ENCODE measurements at places on chromosomes 3 and 15.

- DNase-seq: no peak
Measured at GRCh38 chr3:134087060-134087974, 57.6 kb upstream of the SLCO2A1 start.

DNA sequence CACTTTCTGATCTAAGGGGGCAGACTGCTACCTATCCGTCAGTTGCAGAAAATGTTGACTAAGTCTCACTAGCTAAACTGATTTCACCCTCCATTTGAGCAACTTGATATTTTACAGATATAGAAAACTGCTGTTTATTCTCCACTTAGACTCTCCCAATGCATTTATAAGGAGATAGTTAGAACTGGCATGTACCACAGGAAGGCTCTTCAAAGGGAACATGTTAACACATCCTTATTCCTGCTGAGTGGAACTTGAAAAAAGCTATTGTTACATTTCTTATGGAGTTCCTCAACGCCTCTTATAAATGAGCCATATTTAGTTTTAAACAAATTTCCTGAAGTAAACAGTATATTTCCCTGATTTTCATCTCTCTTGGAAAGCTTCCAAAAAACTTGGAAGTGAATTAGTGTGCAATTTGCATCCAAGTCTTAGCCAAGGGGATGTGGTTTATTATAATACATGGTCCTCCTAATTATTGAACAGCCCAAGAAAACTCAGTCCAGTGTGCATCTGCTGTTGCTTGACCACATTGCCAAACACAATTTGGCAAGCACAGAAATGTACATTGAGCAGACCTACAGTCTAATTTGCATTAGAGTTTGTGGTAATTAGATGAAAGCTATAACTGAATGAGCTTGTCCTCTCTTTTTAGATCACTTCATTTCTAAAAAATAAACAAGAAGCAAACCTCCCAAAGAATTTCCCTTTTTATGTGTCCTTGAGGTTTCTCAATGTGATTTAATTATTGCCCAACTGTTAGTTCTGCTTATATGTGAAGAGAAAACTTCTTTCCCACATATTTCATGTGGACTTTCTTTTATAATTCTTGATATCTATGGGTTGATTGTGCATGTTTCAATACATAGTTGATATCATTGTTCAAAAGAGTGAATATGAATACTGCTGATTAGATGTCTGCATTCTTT, 72.6 kb upstream of the DPH6 start:
- no peak for DNase-seq

GRCh38 chr3:139764936-139765335, 87.2 kb upstream of the NMNAT3 start:
- no peak for DNase-seq

GRCh38 chr3:69408542-69408941, 22.7 kb upstream of the FRMD4B start:
- no peak for DNase-seq

DNA sequence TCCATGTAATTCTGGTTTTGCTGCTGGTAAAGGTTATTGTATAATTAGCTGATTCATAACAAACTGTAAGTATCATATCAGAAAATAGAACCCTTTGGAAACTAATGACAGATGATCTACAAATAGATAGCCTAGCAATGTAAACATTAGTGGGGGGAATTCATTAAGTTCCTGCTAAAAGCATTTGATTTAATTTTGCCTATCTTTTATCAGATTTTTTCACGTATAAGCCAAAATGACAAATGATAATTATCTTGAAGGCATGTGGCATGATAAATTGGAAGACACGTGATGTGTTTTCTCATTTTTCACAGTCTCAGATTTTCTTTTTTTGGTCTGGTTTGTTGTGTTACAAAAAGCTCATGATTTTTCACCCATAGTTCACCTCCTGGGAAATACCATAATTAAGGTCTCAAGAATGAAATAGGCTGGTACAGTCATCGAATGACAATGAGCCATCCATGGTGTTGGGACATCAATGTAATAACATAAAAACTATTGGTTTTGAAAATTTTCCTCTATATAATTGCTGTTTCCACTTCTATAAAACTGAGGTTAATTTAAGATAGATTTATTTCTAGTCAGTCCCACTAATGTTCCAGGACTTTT, 325.9 kb upstream of the TBL1XR1 start:
- DNase-seq: no peak

GRCh38 chr15:99121207-99121606, 16.3 kb downstream of the SYNM start:
- DNase-seq: no peak

DNA sequence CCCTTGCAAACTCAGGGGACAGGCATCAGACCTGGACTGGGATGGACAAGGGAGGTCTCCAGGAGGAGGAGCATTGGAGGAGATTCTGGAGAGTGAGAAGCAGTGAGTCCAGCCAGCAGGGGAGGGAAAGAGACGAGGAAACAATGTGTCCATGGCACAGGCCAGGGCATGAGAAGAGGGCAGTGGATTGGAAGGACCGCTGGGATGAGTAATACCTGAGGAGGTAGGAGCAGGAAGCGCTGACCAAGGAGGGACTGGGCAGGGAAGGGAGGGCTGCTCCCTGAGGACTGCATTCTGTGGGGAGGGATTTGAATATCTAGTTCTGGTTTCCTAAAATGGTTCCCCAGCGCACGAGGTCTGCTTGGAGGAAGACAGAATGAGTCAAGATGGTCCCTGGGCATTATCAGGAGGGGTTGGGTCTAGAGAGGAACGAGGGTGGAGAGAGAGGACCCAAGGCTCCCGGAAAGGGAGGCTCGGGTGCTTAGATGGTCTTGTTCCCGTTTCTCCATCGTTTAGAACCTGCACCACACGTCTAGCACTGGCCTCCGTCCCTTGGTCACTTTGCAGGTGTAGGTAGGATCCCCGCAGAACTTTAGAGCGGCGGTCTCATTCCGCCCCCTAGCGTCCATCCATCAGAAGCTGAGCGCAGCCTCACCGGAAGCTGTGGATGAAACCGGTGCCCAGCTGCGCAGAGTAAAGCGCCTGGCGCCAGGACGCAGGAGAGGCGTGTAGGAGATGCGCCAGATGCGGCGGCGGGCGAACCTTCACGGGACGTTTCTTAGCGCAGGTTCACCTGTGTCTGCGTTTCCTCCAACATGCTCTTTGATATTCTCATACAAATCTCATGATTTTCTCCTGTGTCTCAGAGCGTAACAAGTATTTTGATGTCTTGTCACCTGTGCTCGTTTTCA, 190.7 kb upstream of the NDN start:
- DNase-seq: no peak

GRCh38 chr3:16910207-16910606, 25.5 kb downstream of the PLCL2 start:
- no peak for DNase-seq

DNA sequence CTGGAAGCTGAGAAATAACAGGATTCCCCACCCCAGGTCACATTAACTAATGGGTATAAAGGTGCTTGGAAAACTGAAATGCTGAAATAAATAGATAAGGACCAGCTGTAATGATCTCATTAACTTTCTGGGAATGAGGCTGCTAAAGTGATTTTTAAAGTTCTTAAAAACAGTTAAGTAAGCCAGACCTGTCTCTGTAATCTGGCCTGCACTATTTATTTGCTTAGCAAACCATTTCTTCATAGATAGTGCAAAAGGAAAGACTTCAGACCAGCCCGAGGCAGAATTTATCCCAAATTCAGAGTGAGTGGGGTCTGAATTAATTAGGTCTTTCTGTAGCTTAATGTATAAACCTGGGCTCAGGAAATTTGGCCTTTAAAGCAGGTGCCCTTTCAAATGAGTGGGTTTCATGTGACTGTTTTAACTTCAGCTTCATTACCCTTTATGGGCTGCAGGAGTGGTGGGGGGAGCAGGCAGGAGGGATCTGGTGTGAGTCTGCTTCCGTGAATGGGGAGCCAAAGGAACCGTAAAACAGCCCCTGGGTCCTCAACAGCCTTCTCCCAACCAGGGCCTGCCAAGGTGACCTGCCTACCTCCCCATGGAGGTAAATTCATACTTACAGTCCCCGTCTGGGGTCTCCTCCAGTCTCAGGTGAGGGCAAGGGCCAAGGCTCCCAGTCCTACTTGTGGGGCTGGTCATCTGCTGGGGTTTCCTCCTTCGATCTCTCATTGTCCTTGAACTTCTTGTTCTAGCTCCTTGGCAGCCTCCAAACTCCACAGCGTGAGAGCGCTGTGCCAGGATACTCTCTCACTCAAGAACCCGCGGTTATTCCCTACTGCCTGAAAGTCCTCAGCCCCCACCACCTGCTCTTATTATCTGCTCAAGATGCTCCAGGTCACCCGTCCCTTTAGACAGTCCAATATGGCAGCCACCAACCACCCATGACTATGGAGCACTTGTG, 31.2 kb downstream of the MAGEF1 start:
- no peak for DNase-seq

DNA sequence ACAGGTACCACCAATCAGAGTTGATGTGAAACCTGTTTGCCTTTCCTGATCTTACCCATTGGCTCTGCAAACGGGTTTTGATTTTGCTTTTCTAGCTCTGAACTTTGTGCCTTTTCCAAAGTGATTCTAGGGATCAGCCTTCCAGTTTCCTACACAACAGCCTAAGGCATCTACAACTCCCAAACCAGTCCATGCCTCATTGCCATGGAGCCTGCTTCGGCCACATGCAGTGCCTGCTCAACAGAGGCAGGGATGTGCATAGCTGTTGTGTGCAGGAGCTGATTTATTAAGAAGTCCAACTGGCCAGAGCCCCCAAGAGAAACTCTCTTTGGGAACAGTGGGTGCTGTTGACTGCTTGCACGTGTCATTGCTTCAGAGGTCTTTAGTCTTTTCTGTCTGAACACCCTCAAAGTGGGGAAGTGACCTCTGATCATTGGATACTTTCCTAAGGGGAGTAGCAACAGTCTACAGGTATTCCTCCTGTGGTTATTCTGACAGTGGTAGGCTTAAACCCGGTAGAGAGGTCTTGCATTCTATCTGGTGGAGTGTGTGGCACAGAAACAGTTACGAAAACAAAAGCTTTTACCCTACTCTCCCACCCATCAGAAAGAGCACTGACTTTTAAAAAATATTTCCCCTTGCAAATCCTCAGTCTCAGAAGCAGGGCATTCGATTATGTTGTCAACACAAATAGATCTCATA, 36.6 kb upstream of the THSD4 start:
- no peak for DNase-seq

DNA sequence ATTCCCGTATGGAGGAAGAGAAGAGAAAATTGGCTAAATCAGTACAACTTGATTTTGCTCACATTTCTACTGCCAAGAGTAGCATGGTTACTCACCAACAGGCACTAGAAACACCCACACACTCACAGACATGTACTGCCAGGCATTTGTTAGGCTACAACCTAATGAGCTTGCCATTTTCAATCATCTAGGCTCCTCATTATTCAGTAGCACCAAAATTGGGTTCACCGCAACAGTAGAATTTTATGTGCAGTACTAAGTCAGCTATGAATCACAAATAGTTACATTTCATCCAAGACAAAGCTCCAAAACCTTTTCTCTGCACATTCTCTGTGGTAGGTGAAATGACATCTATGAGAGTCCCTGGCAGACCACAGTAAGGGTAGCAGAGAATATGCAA, 15.0 kb upstream of the THUMPD3 start:
- DNase-seq: no peak

- no peak for DNase-seq
Measured at GRCh38 chr3:10600296-10600714, 94.9 kb upstream of the ATP2B2 start.

DNA sequence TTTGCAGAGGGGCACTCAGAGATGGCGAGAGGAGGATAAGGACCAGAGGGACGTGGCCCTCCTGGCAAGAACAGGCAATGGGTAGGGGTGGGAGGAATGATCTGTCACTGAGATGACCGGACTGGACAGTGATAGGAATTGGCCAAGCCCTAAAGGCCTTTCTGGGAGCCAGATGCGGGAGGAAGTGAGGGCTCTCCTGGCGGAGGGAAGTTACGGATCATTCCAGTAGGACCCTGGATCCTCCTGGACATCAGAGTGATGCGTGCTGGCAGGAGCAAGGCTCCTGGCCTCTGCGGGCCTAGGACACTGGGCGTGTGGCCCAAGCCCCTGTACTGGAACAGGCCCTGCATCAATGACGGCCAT, 23.4 kb downstream of the KIF7 start:
- no peak for DNase-seq

DNA sequence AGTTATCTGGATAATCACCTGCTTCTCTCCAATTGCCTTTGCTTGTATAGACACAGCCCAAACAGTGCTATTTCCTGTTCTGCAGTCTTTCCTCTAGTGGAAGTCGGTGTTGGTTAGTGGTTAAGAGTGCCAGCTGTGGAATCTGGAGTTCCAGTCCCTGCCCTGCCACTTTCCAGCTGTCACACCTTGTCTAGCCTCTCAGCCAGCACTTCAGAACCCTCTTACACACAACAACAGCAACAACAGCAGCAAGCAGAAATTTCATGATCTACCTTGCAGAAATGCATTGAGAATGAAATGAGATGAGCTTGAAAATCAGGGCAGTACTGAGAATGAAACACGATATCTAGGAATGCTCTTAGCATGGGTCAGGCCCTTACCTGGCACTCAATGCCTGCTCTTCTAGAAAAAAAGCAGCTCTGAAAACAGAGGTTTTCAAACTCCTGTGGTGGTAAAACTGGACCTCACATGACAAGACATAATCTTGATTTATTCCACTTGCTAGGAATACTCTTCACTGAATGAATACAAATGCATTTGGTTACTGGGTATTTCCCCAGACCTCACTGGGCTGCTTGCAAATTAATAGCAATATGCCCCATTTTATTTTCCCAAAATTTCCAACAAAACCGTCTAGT, 3.3 kb upstream of the WNT5A start:
- DNase-seq: no peak

DNA sequence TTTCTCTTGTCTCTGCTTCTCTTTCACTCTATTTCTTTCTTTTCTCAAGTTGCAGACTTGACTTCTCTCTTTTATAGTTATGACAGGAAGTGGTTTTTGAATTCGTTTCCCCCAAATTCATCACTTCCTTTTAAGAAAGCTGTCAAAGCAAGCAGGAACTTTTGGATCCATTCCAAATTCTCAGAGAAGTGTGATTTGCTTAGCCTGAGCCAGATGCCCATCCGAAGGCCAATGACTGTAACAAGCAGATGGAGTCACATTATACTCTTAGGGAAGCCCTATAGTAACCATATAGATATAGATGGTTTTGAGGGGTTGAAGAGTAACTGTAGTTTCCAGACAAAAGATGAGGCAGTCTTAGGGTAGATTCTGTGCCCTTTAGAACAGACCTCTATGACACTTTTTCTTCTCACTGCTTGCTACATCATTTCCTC, 592.0 kb upstream of the KCNMB2 start:
- DNase-seq: no peak

GRCh38 chr3:30282154-30282696, 324.2 kb upstream of the TGFBR2 start:
- no peak for DNase-seq

DNA sequence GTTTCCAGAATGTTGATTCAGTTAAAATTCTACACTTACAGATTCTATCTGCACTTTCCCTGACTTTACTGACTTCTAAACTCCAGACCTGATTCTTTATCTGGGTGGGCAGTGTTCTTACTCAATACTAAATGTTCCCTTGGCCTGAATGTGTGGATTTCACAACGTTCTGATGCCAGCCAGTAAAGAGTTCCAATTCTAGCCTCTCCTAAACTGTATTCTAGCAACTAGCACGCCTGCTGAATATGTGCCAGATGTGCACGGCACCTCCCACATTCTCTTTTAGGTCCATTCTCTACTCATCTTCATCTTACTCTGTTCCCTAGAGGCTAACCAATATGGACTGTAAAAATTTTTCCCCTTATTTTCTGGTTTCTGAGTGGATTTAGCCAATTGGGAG, 479.5 kb upstream of the AGTR1 start:
- no peak for DNase-seq
